ENCODE measurements at places on chromosomes 2 and 18.

- no peak overlapping the region for H3K27ac ChIP-seq
- no peaks in the 10 kb centered on the region for H3K36me3 ChIP-seq
These were observed 21.4 kb downstream of the CCL20 start for GRCh38 chr2:227834916-227835650.

DNA sequence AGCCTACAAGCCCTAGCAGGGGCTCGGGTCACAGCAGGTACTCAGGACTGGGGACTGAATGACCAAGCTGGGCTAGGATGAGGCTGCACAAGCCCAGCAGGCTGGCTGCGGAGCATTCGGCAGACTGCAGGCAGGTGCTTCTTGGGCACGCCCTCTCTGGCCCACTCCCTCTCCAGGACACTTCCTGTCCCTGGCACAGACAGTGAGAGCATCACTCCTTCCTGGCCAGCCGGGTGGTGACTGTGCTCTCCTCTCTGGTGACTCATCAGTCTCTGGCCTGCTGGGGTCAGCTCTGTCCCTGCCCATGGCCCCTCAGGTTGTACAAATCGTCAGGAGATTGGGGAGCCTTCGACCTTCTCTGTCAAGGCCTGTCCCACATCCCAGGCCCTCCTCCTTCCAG lies 22.5 kb downstream of the C1QL2 start:
- H3K4me1 ChIP-seq = no peaks in the 10 kb centered on the region
- H3K27ac ChIP-seq = no peak overlapping the region
- H3K4me3 ChIP-seq = no peak overlapping the region
- H3K27me3 ChIP-seq = peaks cover 69% of the 10 kb centered on the region
- no peak for DNase-seq

GRCh38 chr2:207330912-207331311 lies 165.2 kb upstream of the KLF7 start:
- peaks cover 6% of the 10 kb centered on the region for H3K27me3 ChIP-seq
- peaks cover 12% of the 10 kb centered on the region for H3K4me1 ChIP-seq
- H3K27ac ChIP-seq = no peak overlapping the region
- no peak overlapping the region for H3K4me3 ChIP-seq
- no peak for DNase-seq

- H3K36me3 ChIP-seq = no peaks in the 10 kb centered on the region
- peak overlapping the region; percentile 66 for H3K27ac ChIP-seq
- peaks cover 54% of the 10 kb centered on the region for H3K4me1 ChIP-seq
- peak overlapping the region; percentile 60 for H3K4me3 ChIP-seq
- H3K27me3 ChIP-seq = no peaks in the 10 kb centered on the region
- no peak for DNase-seq
These were observed 40.2 kb downstream of the MBP start for GRCh38 chr18:77092104-77093066.

GRCh38 chr18:13688191-13689136 lies 37.9 kb downstream of the FAM210A start:
- no peak for DNase-seq
- H3K27me3 ChIP-seq = no peaks in the 10 kb centered on the region
- peaks cover 22% of the 10 kb centered on the region for H3K36me3 ChIP-seq
- H3K4me3 ChIP-seq = no peak overlapping the region
- no peaks in the 10 kb centered on the region for H3K4me1 ChIP-seq

DNA sequence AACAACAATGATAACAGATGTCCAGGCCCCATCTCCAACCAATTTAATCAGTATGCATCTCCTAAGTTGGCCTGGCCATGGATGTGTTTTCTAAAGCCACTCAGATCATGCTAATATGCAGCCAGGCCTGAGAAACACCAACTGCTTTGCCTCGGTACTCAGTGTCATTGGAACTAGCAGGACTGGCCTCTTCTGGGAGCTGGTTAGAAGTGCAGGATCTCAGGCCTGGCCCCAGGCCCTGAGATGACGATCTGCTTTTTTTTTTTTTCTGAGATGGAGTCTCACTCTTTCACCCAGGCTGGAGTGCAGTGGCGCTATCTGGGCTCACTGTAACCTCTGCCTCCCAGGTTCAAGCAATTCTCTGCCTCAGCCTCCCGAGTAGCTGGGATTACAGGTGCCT lies 69.1 kb downstream of the IRS1 start:
- peaks cover 10% of the 10 kb centered on the region for H3K36me3 ChIP-seq
- H3K27me3 ChIP-seq = no peaks in the 10 kb centered on the region
- no peak overlapping the region for H3K4me3 ChIP-seq
- H3K27ac ChIP-seq = no peak overlapping the region
- peaks cover 39% of the 10 kb centered on the region for H3K4me1 ChIP-seq

- DNase-seq = no peak
- H3K4me3 ChIP-seq = no peak overlapping the region
These were observed 8.6 kb downstream of the EPAS1 start for GRCh38 chr2:46305767-46306166.

GRCh38 chr2:40281021-40281940 lies 170.6 kb downstream of the SLC8A1 start:
- H3K27ac ChIP-seq = peak overlapping the region; percentile 5
- H3K4me3 ChIP-seq = no peak overlapping the region
- H3K36me3 ChIP-seq = peaks cover 3% of the 10 kb centered on the region
- H3K27me3 ChIP-seq = no peaks in the 10 kb centered on the region

GRCh38 chr2:43724728-43725526 lies 48.7 kb upstream of the C1GALT1C1L start:
- no peaks in the 10 kb centered on the region for H3K36me3 ChIP-seq
- H3K4me3 ChIP-seq = peak overlapping the region; percentile 58
- H3K4me1 ChIP-seq = peaks cover 11% of the 10 kb centered on the region
- H3K27ac ChIP-seq = peak overlapping the region; percentile 61
- DNase-seq = no peak
- H3K27me3 ChIP-seq = peaks cover 4% of the 10 kb centered on the region

DNA sequence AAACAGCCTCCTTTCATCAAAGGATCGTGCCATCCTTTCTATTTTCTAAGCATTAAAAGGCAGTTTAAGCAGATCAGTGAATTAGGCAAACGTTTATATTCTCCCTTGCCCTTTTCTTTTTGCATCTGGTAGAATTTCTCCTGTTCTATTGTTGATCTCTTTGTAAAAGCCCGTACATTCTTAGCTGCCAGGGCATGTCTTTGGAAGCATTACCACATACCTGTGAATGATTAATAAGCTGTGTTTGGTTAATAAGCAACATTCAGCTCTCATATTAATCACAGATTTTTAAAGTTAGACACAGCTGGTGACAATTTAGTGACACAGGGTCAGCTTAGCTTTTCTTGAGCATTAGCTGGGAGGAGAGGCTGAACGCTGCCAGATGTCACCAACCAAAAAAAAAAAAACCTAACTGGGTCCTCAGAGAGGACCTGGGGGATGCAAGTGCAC lies 33.8 kb upstream of the CYP1B1 start:
- peak overlapping the region; percentile 91 for H3K27ac ChIP-seq
- DNase-seq = no peak
- no peaks in the 10 kb centered on the region for H3K27me3 ChIP-seq
- peak overlapping the region; percentile 60 for H3K4me3 ChIP-seq

DNA sequence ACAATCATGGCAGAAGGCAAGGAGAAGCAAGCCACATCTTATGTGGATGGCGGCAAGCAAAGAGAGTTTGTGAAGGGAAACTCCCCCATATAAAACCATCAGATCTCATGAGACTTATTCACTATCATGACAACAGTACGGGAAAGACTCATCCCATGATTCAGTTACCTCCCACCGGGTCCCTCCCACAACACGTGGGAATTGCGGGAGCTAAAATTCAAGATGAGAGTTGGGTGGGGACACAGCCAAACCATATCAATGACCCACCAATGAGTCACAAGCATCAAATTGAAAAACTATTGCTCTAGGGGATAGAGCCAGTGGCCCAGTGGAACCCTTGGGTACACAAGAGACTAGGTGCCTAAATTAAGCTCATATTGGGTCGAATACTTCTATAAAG lies 157.4 kb downstream of the FBXO15 start:
- no peak for DNase-seq
- H3K27me3 ChIP-seq = no peaks in the 10 kb centered on the region
- H3K36me3 ChIP-seq = no peaks in the 10 kb centered on the region
- no peak overlapping the region for H3K4me3 ChIP-seq

DNA sequence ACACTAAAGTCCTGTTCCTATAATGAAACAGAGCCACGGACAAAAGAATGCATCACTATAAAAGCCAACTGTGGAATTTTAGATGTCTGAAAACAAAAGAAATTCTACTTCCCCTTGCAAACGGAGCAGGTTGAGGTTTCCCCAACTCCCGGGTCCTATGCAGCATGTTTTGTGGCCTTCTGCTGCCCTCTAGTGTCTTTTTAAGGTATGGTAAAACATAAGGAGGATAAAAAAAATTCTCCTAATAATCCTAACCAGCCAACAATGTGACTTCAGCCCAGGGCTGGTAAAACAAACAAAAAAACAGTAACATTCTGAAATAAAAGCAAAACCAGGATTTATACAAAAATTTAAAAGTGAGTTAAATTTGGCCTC lies 539.5 kb downstream of the NRXN1 start:
- no peaks in the 10 kb centered on the region for H3K36me3 ChIP-seq
- peak overlapping the region; percentile 70 for H3K4me3 ChIP-seq
- H3K27me3 ChIP-seq = peaks cover 3% of the 10 kb centered on the region
- DNase-seq = no peak
- peak overlapping the region; percentile 15 for H3K27ac ChIP-seq
- H3K4me1 ChIP-seq = peaks cover 13% of the 10 kb centered on the region

- no peak overlapping the region for H3K4me3 ChIP-seq
- H3K36me3 ChIP-seq = no peaks in the 10 kb centered on the region
- peaks cover 4% of the 10 kb centered on the region for H3K4me1 ChIP-seq
- DNase-seq = no peak
- no peaks in the 10 kb centered on the region for H3K27me3 ChIP-seq
These were observed 21.5 kb downstream of the SLC4A5 start for GRCh38 chr2:74321737-74322136.

DNA sequence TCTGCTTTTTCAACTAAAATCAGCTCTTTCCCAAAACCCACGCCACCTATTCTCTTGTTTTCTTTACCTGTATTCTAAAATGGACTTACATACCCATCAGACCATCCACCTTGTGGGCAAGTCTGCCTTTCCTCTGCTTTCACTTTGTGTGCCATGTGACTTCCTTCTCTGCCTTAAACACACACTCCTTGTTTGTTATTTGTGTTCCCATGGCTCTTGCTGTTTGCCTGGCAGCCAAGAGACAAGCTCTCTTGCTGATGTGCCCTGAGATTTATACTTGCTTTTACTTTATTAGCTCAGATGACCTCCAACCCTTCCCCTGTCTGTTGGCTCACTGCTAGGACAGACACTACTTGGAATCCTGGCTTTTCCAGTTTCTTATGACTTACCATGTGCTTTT lies 309.7 kb upstream of the LRRTM4 start:
- H3K4me1 ChIP-seq = no peaks in the 10 kb centered on the region
- peak overlapping the region; percentile 14 for H3K27ac ChIP-seq
- H3K4me3 ChIP-seq = peak overlapping the region; percentile 42
- DNase-seq = no peak

GRCh38 chr2:152488075-152488474 lies 153.1 kb downstream of the FMNL2 start:
- H3K27me3 ChIP-seq = no peaks in the 10 kb centered on the region
- no peak overlapping the region for H3K4me3 ChIP-seq
- no peak for DNase-seq
- no peak overlapping the region for H3K27ac ChIP-seq

DNA sequence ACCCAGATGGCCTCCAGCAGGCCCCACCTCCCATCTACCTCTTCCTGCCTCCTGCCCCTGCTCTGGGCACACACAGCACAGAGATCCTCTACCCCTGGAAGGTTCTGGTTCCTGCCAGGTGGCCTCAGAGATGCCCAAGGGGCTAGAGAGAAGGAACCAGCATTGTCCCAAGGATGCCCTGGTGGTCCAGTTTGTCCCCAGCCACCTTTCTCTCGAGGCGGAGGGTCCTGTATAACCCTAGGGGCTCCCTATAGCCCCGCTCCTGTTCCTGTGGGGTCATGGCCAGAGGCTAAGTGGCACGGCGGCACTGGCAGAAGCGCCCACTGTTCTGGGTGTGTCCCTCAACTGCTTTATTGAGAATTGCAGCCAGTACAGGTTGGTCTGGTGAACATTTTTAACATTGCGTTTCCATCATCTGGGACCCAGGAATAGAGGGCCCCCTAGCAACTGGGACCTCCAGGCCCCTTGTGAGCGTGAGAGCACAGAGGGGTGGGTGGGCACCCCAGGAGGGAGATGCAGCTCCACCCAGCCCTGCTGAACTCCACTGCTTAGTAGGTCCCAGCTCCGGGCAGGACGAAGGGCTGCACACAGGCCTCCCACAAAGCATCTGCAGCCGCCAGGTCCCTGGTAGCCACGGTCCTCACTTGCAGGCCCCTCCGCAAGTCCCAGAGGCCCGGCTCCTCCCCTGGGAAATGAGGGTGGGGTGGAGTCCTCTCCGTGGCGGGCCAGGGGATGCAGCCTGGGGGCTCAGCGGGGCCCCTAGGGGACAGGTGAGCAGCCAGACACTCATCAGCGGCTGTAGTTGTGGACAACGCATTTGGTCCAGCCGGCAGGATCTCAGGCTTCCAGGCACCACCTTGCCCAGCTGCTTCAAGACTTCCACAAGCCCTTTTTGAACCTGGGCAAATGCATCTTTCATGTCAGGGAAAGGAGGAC lies 33.1 kb downstream of the GPC1 start:
- H3K36me3 ChIP-seq = peaks cover 4% of the 10 kb centered on the region
- H3K4me3 ChIP-seq = no peak overlapping the region
- H3K27ac ChIP-seq = peak overlapping the region; percentile 60
- no peak for DNase-seq
- H3K4me1 ChIP-seq = peaks cover 8% of the 10 kb centered on the region

- H3K4me1 ChIP-seq = peaks cover 12% of the 10 kb centered on the region
- DNase-seq = no peak
- no peak overlapping the region for H3K27ac ChIP-seq
- no peak overlapping the region for H3K4me3 ChIP-seq
- peaks cover 7% of the 10 kb centered on the region for H3K36me3 ChIP-seq
These were observed 6.6 kb upstream of the TMEM214 start for GRCh38 chr2:27025861-27026851.
